ENCODE measurements at places on chromosomes 1 and 21. TPM values are rescaled to one million over a fixed set of nuclear protein-coding genes. Genes with fewer than 3 reads are reported as not detected.

Gene MYCL
- polyA plus RNA-seq, result 8.2 TPM

Gene AADACL3
- polyA plus RNA-seq, result 0.30 TPM

DNA sequence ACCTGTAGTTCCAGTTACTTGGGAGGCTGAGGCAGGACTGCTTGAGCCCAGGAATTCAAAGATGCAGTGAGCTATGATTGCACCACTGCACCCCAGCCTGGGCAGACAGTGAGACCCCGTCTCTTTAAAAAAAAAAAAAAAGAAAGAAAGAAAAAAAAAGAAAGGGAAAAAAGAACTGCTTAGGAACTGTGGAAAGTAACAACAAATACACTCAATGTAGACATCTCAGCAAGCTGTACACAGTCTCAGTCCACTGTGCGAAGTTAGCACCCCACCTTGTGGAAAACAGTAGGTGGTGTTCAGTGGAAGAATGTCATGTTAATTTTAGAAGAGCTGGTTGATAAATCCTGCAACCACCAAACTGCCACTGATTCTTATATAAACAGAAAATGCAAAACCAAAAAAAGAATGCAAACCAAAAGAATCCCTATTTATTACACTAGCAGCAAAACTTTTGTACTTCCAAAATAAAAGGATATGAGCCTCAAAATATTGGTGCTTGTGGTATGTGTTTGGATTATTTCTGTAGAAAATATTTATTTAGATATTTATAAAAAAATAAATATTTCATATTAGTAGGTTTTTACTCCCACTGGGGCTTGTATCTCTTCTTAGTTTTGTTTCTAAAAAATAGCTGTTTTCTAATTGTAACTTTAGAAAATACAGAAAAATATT, 31.1 kb downstream of the ALG14 start:
- no peak for DNase-seq

GRCh38 chr1:192707978-192708547, 72.1 kb downstream of the RGS13 start:
- DNase-seq, result no peak

GRCh38 chr1:245651093-245651492, 496.3 kb downstream of the KIF26B start:
- DNase-seq, result no peak
